AG09319 (cell line): ENCODE measurements at places on chromosomes 12 and 14.
A peak's percentile ranks its signal among the peaks of the same experiment; 100 is the strongest.

- DNase-seq: no peak
Observed at GRCh38 chr14:68822132-68822651, 29.3 kb upstream of the ZFP36L1 start.

GRCh38 chr12:5248999-5249526 lies 182.8 kb upstream of the NTF3 start:
- no peak for DNase-seq

DNA sequence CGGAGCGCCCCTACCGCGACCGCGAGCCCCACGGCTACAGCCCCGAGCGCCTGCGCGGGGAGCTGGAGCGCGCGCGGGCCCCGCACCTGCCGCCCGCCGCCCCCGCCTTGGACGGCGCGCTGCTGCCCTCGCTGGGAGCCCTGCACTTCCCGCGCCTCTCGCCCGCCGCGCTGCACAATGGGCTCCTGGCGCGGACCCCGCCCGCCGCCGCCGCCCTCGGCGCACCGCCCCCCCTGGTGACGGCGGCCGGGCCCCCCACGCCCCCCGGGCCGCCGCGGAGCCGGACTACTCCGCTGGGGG lies 27.0 kb downstream of the LRCOL1 start:
- no peak for DNase-seq

- DNase-seq: no peak
Observed at GRCh38 chr12:123960856-123961255, 11.8 kb downstream of the CCDC92 start.

DNA sequence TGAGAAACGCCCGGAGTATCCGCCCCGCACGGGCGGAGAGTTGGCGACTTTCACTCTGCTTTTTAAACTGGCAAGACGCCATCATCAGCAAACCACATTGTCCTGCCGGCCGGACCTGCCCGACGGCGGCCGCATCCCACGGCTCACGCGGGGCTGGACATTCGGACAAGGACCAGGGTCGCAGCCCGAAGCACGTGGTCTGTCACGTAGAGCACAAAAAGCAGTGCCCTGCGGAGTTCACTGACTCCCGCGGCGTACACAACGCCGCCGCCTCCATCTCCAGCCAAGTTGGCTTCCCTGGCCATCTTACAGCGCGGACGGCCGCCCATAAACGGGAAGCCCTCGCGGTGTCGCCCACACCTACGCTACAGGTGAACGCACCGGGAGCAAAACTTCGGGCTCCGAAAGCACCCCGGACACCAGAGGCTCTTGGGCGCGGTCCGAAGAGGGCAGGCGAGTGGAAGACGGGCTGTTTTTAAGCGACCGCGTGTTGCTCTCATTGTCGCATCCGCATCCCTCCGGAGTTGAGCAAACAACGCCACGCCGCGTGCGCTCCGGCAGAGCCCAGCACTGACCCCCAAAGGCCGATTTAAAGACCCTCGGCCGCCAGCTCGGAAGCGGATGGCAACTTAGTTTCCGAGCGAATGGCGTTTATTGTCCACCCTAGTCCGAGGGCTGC lies 966 bp downstream of the SINHCAF start:
- no peak for DNase-seq

- DNase-seq: no peak
Observed at GRCh38 chr14:68628605-68629310, 164.1 kb downstream of the ZFP36L1 start.

- DNase-seq: no peak
Observed at GRCh38 chr12:15289192-15289591, 33.1 kb upstream of the PTPRO start.

DNA sequence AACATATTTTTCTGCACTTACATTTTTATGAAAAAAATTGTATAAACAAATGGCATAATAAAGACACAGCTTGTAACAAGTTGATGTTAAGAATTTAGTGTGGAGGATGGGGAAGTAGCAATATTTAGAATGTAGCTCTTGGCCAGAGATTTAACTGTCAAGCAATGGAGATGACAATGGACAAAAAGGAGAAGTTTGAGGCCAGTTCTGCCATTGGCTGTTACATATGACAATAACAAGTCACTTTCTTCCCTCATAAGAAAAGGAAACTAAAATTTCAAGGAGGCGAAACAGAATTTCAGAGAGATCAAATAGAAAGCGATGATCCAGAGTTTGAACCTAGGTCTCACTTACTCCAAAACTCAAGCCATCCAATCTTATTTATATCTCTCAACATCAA lies 122.8 kb upstream of the CCDC175 start:
- no peak for DNase-seq

- DNase-seq: no peak
Observed at GRCh38 chr14:96049932-96050331, 10.8 kb downstream of the C14orf132 start.

DNA sequence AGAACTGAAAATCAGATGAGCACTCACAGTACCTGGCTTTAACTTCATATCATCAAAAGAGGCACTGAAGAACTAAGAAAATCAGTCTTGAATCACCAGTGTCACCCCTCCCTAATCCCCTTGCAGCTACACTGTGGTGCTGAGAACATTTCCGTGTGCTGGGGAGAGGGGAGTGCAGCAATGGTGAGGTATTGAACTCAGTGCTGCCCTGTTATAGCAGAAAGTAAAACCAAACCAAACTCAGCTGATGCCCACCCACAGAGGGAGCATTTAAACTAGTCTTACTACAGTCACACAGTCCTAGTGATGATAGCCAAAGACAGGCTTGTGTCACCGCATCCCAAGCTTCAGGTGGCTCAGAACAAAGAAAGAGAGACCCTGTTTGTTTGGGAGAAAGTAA lies 122.1 kb downstream of the CPNE8 start:
- DNase-seq: no peak

DNA sequence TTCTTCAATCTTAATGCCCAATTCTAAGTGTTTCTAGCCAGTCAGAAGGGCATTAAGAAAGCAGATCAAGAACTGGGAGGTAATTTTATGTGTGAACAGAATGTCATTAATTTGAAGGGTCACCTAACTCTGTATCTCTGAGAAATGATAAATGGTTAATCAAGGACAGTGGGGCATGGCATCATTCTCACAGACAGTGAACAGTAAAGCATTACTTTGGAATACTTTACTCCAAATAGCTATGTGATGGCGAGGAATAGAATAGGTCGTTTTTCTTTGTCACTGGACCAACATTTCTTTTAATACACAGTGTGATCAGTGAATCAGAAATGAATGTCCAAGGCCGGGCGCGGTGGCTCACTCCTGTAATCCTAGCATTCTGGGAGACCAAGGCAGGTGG lies 166.1 kb upstream of the KRR1 start:
- no peak for DNase-seq

DNA sequence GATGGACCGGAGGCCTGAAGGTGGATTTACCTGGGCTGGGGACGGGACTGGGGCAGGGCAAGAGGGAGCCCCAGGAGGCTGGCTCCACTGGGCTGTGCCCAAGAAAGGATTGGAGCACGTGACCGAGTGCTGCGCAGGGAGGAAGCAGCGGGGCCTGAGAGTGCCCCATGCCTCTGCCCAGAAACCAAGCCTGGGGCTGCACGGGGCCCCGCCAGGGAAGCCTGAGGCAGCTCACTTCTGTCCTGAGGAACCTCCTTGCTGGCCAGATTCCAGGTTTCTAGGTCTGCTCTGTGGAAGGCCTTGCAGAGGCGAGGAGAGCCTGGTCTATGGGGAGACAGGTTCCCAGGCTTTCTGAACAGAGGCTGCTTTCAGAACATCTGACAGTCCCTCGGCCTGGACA lies 10.4 kb downstream of the NGB start:
- DNase-seq: no peak

DNA sequence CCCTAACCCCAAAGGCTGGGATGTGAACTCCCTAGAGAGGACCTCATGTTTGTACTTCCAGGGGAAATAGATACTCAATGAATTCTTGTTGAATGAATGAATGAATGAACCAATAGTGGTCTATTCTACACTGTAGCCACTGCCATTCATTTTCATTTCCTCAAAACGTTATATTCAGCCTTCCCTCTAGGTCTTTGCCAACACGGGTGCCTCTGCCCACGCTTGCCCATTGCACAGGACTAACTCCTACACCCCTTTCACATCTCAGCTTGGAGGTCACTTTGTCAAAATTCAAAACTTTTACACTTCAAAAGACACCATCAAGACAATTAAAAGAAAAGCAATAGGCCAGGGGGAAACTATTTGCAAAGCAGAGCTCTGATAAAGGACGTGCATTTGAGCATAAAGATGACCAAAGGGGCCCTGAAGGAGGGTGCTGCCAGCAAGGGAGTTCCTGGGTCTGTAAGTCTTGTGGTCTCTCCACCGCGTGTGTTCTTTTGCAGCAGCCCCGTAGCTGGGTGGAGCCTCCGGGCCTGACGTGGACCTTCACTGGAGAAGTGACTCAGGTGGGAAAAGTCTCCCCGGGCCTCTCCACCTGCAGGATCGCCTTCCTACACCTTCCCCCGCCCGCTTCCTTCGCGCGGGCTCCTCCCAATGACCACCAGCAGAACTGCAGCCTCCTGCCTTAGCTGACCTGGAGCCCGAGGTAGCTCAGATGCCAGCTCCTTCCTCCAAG lies 31.5 kb downstream of the TMEM63C start:
- no peak for DNase-seq

- no peak for DNase-seq
Observed at GRCh38 chr12:124046456-124046740, 73.4 kb downstream of the ZNF664 start.

DNA sequence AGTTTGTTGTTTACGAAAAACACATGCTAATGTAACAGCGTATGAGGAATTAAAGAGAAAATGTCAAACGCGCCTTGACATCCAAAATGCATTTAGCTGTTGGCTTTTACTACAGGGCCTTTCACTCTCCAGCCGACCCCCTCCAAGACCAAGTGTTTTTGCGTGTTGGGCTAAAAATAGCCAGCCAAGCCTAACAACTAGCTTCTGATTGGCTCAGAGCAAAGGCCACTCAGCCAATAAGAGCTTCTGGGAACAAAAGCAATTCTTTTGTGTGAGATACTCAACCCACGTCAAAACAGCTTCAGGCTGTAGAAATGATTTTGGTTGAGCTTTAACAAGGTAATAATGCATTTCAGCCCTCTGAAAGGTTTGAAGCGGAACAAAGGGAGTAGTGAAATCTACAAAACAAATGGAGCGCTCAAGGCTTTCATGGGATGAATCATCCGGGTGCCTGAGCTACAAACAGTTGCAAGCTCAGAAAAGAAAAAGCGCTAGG lies 198.7 kb upstream of the DCN start:
- DNase-seq: peak; percentile 69

DNA sequence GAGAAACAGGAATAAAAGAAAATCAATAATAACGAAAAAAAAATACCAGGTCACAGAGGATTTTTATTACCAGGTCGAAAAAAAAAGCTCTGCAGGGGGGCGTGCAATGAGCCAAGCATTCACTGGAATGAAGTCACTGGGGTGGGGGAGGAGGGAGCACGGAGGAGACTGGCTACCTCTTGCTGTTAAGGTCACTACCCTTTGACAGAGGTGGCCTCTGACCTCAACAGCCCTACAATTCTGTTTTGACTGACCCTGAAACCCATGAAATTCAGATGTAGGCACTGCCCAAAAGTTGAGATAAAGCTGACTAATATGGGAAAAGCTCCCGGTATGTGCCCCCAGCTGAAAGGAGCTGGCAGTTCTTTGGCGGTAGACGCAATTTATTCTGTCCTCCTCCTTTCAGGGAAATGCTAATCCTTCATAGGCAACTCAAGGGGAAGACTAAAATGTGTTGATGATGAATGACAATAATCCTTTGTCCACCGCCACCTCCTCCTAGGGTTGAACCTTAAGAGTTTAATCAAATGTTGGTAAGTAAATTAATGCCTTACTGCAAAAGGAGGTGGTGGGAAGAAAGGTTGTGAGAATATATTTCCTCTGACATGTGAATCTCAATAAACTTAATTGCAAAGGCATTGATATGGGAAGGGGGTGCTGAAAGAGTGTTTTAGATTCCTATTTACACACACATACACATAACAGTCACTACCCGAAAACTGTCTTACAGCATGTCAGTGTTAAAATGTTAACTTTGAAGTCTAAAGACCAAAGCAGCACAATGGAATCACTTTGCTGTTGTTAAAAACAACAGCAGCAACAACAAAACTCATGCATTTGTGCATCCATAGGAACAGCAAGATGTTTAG lies 6.3 kb upstream of the RIC8B start:
- no peak for DNase-seq

GRCh38 chr12:49875115-49875720 lies 28.5 kb downstream of the FAIM2 start:
- DNase-seq: no peak

DNA sequence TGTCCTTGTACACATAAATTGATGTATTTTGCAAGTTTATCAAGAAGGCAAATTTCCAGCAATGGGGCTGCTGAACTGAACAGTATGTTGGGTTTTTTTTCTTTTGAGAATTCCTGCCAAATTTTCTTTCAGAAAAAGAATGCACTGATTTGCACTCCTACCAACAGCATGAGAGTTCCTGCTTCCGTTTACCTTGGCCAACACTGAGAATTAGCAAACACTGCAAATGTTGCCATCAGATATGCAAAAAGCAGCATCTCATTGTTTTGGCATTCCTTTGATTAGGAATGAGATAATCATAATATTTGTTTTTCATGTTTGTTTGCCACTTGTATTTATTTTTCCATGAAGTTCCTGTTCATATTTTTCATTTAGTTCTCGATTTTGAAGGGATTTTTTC lies 82.4 kb downstream of the RTN1 start:
- DNase-seq: no peak

DNA sequence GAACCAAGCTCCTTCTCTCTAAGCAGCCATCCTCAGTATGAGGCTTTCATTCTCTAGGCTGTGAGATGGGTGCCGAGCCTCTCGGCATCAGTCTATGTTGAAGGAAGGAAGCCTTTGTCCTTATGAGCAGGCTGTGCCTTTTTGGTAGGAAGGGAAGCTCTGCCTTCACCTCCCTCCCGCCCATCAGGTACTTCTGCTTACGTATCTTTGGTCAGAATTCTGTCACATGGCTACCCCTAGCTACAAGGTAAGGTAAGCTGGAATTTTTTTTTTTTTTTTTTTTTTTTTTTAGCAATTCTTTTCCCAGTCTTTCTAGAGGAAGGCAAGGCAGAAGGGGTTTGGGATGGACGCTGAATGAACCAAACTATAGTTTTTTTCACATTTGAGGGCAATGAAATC lies 16.9 kb downstream of the BATF start:
- no peak for DNase-seq

DNA sequence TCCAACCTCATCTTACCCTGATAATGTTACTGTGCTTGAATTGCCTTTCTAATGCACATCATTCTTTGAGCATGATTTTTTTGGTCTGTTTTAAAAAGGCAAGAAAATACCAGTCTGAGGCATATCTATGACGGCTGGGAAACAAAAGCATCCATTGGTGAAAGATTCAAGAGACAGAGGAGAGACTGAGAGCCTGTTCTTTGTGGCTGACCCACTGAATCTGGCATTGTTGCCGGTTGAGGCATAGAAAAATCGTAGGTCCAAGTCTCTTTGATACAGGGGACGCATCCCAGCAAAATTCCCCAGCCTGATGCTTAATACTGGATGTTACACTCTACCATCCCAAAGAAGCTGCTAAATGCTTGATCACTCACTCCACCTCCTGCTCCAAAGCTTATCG lies 2.9 kb upstream of the KLHL42 start:
- DNase-seq: no peak

- peak; percentile 39 for DNase-seq
Observed at GRCh38 chr14:49853572-49854375, 1.2 kb upstream of the NEMF start.
